ENCODE measurements at places on chromosomes 12 and 14. TPM values are rescaled to one million over a fixed set of nuclear protein-coding genes. Genes with fewer than 3 reads are reported as not detected.

DNA sequence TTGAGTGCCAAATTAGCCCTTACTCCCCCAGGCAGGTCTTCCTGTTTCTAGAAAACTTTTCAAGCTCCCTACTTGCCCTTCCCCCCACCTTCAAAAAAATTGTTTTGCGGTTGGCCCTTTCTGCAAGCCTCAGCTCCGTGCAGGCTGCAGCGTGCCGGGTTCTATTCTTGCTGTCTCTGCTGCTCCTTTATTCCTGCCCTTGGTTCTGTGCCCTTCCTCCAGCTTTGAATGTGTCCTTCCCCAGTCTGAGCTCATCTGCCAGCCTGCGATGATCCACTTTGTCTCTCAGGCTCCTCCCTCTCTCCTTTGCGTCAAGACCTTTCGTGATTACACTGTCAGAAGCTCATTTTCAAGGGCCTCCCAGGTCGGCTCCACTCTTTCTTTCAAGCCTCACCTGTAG, 98.6 kb downstream of the IRF2BPL start:
- DNase-seq: no peak

Gene NINJ2
- 0.94 TPM for polyA plus RNA-seq

- no peak for DNase-seq
Observed at GRCh38 chr12:129720618-129721017, 183.2 kb downstream of the TMEM132D start.

GRCh38 chr12:66132408-66132807, 1.9 kb upstream of the LLPH start:
- no peak for DNase-seq

DNA sequence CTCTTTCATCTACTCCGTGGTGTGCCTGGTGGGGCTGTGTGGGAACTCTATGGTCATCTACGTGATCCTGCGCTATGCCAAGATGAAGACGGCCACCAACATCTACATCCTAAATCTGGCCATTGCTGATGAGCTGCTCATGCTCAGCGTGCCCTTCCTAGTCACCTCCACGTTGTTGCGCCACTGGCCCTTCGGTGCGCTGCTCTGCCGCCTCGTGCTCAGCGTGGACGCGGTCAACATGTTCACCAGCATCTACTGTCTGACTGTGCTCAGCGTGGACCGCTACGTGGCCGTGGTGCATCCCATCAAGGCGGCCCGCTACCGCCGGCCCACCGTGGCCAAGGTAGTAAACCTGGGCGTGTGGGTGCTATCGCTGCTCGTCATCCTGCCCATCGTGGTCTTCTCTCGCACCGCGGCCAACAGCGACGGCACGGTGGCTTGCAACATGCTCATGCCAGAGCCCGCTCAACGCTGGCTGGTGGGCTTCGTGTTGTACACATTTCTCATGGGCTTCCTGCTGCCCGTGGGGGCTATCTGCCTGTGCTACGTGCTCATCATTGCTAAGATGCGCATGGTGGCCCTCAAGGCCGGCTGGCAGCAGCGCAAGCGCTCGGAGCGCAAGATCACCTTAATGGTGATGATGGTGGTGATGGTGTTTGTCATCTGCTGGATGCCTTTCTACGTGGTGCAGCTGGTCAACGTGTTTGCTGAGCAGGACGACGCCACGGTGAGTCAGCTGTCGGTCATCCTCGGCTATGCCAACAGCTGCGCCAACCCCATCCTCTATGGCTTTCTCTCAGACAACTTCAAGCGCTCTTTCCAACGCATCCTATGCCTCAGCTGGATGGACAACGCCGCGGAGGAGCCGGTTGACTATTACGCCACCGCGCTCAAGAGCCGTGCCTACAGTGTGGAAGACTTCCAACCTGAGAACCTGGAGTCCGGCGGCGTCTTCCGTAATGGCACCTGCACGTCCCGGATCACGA, 2.2 kb downstream of the SSTR1 start:
- no peak for DNase-seq

DNA sequence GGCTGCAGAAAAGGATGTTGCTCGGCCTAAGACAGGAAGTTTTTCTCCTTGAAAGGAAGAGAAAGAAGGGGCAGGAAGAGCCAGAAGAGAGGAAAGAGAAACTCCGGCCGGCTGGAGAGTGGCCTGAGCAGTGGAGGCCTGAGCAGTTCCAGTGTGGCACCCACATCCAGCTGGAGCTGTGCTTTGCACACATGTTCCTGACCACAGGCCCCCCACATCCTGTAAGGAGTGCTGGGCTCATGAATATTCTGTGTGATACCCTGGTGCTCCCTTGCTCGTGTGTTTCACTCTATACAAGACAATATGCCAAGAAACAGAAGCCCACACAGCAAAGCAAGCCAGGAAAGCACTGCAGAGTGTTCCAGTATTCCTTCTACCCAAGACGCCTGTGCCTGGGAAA, 27.1 kb downstream of the POLE start:
- no peak for DNase-seq

Gene EPYC
- polyA plus RNA-seq: not detected

- no peak for DNase-seq
Observed at GRCh38 chr12:130574402-130574801, 141.7 kb downstream of the RIMBP2 start.

DNA sequence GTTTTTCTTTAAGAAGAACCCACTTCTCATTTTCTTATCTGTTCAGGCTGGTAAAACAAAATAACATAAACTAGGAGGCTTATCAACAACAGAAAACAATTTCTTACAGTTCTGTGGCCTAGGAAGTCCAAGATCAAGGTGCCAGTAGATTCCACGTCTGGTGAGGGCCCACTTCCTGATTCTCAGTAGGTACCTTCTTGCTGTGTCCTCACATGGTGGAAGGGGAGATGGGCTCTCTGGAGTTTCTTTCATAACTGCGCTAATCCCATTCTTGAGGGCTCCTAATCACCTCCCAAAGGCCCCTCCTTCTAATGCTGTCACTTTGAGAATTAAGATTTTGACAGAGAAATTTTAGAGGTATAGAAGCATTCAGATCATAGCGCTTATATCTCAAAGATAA, 33.4 kb downstream of the TXNRD1 start:
- DNase-seq: no peak

Gene CMAS
- 26.9 TPM for polyA plus RNA-seq

- DNase-seq: no peak
Observed at GRCh38 chr14:77375164-77375950, 1.5 kb downstream of the TMED8 start.

Gene C12orf54
- 3.3 TPM for polyA plus RNA-seq

Gene EXOC3L4
- not detected for polyA plus RNA-seq

- DNase-seq: no peak
Observed at GRCh38 chr12:129776977-129777667, 126.7 kb downstream of the TMEM132D start.

DNA sequence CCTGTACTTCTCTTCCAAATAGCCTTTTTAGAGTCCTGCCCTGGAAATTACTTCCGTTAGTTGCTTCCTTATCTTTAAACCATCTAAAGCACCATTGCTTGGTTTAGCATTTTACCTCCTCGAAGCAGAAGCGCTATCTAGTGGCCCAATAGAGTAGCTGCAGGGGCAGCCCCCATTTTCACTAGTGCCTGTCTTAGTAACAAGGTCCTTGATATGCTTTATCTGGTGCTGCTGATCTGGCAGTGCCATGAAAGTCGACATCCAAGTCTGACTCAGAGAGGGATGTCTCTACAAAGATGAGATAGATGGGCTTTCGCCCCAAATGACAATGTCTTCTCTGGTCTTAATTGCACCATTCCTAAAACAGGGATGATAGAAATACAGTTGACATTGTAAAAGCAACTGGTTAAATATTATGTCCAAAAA, 25.0 kb upstream of the CIT start:
- peak; percentile 52 for DNase-seq

GRCh38 chr14:104298458-104298857, 160.1 kb downstream of the KIF26A start:
- DNase-seq: no peak

DNA sequence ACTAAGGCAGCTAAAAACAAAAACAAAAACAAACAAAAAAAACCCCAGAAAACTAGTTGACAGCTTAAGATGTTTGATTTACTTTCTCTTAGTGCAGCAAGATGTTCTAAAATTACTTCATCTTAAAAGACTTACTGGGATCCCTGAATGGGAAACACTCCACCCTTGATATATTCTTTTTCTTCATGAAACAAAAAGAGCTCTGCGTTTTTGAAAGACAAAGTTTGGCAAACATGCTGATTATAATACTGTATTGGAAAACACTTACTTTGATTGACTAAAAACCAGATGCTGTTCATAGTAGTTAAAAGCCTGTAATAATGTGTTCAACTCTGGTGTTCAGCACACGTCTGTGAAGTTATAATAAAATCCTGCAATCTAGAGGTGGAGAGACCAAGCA, 136.8 kb downstream of the SRGAP1 start:
- DNase-seq: no peak

Gene MYO1H
- polyA plus RNA-seq: not detected

DNA sequence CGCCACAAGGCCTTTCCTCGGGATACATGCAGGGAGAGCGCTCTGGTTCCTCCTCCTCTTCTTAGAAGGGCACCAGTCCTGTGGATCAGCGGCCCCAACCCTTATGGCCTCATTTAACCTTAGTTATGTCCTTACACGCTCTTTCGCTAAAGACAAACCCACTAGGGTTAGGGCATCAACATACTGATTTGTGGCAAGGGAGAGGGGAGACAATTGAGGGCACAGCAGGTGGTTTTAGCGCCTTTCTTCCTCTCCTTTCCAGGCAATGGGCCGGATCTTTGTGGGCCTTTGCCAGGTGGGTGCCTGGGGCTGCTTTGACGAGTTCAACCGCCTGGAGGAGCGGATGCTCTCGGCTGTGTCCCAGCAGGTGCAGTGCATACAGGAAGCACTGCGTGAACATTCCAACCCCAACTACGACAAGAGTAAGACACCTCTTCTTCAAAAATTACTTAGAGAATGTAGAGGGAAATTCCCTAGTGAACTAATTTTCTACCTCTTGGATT, 43.6 kb downstream of the DYNC1H1 start:
- DNase-seq: no peak

Gene SERPINA3
- polyA plus RNA-seq: 1.5 TPM

Gene CBLN3
- 1.6 TPM for polyA plus RNA-seq

DNA sequence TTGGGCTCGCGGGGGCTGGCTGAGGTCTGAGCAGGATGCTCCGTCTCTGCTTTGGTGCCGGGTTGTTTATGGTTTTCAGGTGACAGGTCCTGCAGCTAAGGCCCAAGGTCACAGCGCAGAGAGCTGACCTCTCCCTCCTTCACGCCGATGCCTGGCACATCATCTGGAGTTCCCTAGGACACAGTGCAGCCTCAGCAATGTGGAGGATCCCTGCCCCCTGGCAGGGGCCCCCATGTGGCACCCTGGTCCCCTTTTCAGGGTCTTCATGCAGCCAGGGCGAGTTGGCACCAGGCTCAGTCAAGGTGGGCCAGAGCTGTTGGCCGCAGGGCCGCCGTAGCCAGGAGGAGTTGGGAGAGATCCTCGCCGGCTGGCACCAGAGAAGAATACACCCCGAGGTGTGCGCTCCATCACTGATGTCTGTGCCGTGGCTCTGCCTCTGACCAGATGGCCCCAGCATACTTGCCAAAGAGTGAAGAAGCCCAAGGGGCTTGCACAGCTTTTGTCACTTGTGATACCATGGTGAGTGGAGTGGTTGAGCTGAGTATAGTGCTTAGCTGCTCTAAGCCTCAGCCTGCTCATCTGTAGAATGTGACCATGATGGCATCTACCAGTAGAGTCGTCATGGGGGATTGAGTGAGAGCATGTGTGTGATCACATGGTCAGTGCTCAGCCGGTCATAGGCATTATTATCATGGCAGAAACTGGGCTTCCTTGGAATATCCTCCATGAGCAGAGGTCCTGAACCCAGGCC, 11.0 kb downstream of the TPCN1 start:
- no peak for DNase-seq

Gene RNASE4
- 12.8 TPM for polyA plus RNA-seq

GRCh38 chr12:2262449-2262848, 209.7 kb downstream of the CACNA1C start:
- DNase-seq: no peak

DNA sequence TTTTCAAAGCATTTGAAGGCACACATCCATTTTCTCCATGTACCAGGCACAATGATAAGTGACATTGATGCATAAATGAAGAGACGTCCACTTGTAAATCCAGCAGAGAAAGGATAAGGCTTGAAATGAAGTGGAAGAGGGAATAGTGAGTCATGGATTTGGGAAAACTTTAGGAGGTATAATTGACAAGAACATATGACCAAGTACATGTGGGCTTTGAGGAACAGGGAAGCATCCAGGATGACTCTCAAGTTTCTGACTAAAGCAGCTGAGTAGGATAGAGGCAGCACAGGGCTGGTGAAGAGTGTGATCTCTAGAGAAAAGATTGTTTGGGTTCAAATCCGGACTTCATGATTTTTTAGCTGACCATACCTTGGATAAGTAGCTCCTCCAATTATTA, 43.6 kb upstream of the SYT1 start:
- DNase-seq: no peak

Gene ATF7IP
- 9.8 TPM for polyA plus RNA-seq

GRCh38 chr14:68703093-68703492, 89.8 kb downstream of the ZFP36L1 start:
- peak; percentile 89 for DNase-seq

DNA sequence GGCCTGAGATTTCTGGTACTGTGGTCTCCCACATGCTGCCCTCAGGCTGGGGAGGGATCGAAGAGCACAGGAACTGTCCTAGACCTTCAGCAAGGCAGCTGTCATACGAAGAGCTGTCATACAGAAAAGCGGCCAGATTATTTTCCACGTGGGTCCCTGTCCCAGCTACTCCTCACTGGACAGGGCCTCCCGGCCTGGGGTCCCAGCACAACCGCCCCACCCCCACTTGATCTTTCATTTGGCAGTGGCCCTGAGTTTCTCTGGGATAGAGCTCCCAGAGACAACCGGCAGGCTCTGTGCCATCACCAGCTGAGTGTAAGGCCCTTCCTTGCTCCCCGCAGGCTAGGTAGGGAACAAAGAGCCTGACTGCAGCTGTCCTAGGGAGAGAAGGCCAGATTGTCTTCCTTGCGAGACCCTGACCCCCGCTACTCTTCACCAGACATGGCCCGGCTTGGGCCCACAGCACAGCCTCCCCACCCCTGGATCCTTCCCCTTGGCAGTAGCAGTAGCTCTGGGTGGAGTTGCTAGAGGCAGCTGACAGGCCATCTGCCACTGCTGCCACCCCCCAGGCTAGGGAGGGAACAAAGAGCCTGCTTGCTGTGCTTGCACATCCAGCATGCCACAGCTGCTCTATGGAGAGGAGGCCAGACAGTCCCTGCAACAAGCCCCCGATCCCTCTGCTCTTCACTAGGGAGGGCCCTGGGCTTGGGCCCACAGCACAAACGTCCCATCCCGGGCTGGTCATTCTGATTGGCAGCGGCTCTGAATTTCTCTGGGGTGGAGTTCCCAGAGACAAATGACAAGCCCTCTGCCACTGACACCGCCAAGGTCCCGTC, 3.1 kb upstream of the OR4N2 start:
- no peak for DNase-seq
